Stimulated activated CD4-positive, alpha-beta T cell treated with anti-CD3 and anti-CD28 coated beads, TNF-alpha, amount 100 ng/mL, for 1 hour (primary cell): ENCODE measurements at places on chromosomes 7 and 10.

GRCh38 chr7:50710441-50711154, 72.1 kb downstream of the GRB10 start:
- no peak for DNase-seq

DNA sequence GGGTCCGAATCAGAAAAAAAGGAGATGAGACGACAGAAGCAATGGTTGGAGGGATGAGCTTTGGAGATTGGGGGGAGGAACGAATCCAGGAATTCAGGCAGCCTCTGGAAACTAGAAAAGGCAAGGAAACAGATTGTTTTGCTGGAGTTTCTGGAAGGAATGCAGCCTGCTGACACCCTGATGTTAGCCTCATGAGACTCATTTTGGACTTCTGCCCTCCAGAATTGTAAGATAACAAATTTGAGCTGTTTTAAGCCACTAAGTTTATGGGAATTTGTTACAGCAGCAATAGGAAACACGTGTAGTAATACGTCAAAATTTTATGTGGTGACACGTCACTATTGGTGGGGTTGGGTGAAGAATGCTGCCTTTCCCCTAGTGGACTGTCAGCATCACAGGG, 25.6 kb upstream of the NPS start:
- DNase-seq = no peak

- no peak for DNase-seq
Measured at GRCh38 chr10:100282907-100283306, 3.6 kb downstream of the BLOC1S2 start.

DNA sequence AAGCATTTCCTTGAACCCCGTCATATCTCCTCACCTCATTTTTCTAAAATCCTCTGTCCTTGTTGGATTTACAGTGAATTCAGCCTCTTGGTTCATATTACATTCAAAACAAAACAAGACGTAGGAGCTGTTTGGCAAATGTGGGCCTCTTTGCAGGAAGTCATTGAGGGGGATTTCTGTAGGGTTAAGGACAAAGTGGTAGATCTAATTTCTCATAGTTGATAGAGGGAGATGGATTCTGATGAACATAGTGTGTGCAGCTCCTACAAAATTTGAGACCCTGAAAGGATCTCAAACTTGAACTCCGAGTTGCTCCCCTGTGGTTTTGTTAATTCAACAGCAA, 682 bp downstream of the TBXAS1 start:
- no peak for DNase-seq

DNA sequence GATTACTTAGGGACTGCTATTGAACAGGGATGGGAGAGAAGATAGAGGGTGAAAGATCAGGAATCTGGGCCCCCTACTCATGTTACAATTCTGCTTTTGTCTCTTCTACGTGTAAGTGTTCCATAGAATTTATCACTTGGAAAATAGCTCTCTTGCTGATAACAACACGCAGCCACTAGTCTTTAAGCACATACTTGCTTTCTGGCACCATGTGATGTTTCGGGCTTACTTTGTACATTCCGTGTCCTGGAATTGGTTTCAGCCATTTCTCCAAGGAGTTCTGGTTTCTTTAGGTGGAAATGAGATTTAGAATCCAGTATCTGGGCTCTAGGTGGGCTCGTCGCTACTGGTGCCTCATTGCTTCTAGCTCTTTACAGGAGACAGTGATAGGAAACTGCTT, 59.7 kb downstream of the TFAM start:
- DNase-seq = no peak

DNA sequence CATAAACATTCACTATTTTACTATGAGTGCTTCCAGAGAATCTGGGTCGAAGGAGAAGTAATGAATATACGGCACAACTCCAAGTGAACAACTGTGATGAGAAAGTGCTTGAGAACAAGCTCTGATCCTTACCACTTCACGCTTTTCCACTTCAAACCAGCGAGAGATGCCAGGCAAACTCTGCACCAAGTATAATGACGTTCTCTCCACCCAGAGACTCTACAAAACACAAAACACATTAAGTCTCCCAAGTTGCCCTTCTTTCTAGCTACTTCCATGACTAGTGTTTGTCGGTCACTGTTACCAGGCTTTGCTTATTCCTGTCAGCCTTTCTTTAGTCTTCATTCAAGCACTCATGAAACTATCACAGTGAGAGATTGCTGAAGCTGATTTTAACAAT, 193.1 kb upstream of the IMMP2L start:
- no peak for DNase-seq

DNA sequence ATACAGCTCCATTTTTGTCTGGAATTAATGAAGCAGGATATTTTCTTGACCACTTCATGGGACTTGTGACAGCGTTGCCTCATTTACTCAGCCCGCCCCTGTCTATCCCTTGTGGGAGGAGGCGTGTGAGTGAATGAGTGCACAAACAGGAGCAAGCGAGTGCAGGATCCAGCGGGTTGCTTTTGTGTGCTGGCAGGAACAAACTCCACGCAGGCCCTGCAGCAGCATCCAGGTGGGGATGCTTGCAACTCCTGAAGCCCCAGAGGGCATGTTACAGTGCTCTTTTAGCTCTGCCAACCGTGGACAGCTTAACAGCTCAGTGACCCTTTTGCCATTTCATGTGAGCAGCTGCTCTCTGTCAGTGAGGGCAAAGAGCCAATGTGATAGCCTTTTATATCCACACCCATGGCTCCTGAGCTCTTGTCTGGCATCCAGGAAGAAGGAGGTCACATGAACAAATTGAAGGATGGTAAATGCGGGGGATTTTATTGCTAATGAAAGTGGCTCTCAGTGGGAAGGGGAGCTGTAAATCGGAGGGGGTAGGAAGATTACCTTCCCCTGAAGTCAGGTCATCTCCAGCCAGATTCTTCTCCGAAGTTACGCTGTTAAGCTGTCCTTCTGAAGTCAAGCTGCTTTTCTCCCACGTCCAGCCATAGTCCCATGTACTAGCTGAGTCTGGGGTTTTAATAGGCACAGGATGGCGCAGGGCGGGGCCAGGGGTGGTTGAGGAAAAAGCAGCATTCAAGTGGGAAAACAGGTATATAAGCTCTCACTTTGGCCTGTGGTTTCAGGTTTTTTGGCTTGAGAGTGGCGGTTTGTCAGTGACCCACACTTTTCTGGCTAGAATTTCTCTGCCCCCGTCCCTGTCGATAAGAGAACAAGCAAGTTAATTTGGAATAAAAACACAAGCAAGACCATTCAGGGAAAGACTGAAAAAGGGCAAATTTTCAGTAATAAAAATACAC, 714.7 kb upstream of the MBL2 start:
- DNase-seq = no peak

DNA sequence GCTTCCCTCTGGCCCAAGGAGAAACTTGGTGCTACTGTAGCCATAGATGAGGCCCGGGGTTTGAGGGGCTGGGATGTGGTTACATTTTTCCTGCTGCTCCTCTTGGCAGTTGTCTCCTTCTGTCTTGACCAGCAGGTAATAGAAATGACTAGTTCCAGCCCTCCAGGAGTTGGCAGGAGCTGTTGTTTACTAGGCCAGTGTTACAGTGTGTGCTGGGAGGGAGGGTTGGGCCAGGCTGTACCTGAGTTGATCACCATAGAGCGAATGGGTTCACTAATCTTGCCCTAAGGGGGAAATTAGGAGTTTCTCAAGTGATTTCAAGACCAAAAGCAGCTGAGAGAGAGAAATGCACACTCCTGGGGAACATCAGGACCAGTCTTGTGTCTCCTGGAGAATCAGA, 34.9 kb downstream of the PAX2 start:
- no peak for DNase-seq

DNA sequence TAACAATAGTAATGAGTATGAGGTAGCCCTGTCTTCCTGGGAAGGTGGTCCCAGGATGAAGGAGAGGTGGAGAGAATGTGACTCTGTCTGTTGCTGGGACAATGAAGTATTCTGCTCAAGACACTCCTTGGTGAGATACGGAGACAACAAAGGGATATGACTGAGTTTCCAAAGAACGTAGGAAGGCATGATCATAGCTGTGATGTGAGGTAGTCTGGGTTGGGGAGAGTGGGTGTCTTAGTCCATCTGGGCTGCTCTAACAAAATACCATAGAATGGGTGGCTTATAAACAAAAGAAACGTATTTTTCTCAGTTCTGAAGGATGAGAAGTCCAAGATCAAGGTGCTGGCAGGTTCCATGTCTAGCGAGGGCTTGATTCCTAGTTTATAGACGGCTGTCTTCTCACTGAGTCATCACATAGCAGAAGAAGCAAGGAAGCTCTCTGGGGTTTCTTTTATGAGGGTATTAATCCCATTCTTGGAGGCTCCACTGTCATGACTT, 84.9 kb upstream of the RHOBTB1 start:
- DNase-seq = no peak
